ENCODE measurements at places on chromosomes 11 and 22.

DNA sequence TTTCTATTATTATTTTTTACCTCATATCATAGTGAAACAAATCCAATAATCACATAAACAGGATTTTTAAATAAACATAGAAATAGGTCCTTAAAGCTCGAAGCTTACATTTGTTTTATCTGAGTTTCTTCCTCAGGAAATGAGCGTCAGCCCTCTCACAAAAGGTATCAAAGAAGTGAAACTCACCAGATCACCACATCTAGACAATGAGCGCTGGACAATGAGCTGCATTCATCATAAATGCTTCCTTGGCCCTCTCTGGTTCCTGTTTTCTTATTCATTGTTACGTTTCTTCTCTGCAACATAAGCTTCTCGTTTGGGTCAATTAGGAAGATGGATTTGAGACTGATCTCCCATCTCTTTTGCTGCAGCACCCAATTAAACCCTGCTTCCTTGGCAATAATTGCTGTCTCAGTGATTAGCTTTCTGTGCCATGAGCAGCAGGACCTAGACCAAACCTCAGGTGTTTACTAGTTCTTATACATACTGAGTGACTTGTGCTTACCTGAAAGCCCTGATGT lies 649.9 kb upstream of the LUZP2 start:
- DNase-seq: no peak

DNA sequence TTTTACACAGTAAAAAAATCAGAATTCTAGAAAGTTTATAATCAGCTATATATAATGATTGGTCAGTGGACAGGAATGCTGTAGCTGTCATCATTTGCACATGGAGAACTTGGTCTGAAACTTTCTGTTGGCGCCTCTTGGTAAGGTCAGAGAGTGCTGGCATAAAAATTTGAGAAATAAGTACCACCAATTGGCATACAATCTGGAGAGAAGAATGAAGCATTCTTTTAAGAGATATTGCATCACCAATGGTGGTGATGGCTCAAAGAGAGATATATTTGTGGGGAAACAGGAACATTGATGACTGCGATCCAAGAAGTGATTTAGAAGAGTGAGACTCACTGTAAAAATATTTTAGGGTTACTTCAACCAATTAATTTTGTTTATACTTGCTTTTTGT lies 19.8 kb upstream of the OOSP1 start:
- DNase-seq: no peak

GRCh38 chr22:44199164-44199563 lies 18.4 kb downstream of the PARVG start:
- no peak for DNase-seq

GRCh38 chr11:121567995-121568394 lies 115.2 kb upstream of the SORL1-AS1 start:
- no peak for DNase-seq

DNA sequence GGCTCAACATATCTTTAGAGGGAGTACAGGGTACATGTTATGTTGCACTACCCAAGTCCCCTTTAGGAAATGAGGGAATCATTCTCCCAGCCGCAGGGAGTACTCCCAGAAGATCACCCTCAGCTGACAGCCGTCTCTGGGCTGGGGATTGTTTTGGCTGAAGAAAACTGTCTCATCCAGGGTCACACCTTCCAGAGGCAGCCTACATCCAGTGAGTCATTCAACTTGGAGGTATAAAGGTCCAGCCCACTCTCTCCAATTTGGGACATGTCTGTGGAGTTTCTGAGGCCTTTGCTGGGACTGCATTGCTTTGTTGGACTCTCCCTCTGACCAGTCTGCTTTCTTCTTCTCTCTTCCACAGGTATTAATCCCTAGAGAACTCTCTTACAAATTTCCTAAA lies 42.1 kb downstream of the RASSF10 start:
- no peak for DNase-seq

GRCh38 chr22:33401291-33401690 lies 343.1 kb upstream of the SYN3 start:
- DNase-seq: no peak

Data from NCI-H2081 treated with DMSO at 0.1 percent for 48 hours (cell line).